ENCODE measurements at places on chromosomes 7 and 10.

DNA sequence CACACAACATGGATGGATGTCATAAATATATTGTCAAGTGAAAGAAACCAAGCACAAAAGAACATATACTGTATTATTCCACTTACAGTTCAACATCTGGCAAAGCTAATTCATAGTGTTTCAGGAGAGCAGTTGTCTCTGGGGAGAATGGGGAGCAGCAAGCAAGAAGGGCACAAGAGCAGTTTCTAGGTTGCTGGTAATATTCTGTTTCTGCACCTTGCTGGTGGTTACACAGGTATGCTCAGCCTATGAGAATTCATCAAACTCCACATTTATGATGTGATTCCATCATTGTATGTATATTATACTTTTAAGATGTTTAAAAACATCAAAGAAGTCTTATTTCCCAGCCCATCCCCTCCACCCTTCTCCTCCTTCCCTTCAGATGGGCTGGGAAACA lies 18.1 kb upstream of the PALS2 start:
- no peak for DNase-seq

- no peak for DNase-seq
Observed at GRCh38 chr7:155342313-155342712, 44.6 kb downstream of the INSIG1 start.

DNA sequence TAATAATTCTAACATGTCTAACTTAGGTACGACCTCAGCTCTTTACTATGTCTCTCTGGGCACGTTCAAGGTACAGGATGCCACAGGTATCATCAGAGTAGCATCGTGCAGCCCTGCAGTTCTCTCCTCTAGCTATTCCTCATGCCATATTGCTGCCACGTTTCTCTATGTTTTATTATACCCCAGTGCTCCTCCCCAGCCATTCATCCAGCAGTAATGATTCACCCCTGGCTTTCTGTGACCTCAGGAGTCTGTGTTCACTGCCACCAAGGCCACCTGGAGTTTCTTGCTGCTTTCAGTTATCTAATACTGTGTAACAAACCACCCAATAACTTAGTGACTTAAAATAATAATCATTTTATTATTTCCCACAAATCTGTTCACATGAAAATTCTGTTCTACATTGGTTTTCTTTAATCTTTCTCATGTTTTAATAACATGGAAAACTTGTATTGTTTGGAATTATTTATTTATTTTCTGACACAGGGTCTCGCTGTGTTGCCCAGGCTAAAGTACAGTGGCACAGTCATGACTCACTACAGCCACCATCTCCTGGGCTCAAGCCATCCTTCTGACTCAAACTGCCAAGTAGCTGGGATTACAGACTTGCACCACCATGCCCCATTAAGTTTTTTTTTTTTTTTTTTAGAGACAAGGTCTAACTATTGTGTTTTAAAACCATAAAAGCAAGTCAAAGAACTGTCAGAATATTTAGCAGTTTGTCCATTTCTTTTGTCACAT lies 21.8 kb downstream of the REEP3 start:
- no peak for DNase-seq

GRCh38 chr10:86583983-86584382 lies 62.4 kb upstream of the WAPL start:
- DNase-seq, result no peak

GRCh38 chr7:137880432-137880831 lies 33.7 kb upstream of the DGKI start:
- no peak for DNase-seq

All from activated B cell treated with CpG ODN at 0.5 μM for 24 hours (primary cell).